ENCODE measurements at places on chromosomes 4 and X.

DNA sequence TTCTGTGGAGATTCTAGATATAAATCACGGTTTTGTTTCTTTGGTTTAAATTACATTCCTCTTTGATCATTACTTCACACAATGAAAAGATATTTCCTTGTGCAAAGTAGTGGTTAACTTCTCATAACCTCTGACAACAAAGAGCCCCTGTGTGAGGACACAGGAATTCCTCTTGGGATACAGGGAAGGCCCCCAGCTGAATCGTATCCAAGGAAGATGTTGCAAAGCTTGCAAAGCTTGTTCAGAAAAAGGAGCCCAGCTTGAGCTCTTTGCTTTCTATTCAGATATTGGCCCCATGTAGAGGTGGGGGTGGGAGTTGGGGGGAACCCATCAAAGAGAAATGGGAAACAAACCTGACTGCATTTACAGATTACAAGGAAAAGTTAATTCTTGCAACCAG lies 145.7 kb downstream of the RELL1 start:
- no peak for DNase-seq

- DNase-seq: no peak
These were observed 371.3 kb upstream of the FSTL5 start for GRCh38 chr4:162535121-162535520.

GRCh38 chr4:87523307-87523706 lies 5.9 kb downstream of the SPARCL1 start:
- no peak for DNase-seq

- DNase-seq: no peak
These were observed 153.1 kb downstream of the AFAP1 start for GRCh38 chr4:7786517-7786916.

DNA sequence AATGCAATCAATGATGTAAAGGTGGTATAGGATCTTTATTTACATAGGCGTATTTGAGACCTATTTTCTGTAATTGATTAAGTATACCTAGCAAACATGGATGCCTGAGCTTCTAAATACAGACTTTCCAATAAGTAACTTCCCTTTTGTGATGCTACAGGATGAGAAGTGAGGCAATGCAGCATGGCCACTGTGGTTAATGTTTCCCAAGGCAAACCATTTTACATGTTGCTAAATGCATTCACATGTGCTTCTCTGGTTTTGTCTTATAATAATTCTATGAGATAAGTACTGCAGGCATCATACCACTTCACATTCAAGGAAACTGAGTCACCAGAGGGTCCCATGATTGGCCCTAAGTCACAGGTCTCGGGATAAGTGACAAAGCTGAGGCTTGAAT lies 35.7 kb upstream of the NKX3-2 start:
- no peak for DNase-seq

DNA sequence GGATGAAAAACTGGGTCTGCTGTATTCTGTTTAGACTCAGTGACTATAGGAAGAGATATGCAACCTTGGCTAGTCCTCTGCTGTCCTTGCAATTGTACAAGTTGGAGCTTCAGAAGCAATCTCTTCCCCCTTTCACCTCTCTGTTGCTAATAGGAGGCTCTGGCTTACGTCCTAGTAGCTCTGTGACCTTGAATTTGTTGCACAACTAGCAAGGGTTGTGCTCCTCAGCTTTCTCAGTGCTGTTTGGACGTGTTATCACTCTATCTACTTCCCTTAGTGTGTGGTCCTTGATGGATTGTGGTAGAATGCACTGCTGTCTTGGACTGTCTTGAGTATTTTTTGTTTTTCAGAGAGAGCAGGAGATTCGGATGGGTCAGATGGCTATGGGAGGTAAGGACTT lies 3.4 kb upstream of the ITGB1BP2 start:
- no peak for DNase-seq

GRCh38 chrX:115892787-115893671 lies 277.5 kb upstream of the AGTR2 start:
- DNase-seq: no peak

DNA sequence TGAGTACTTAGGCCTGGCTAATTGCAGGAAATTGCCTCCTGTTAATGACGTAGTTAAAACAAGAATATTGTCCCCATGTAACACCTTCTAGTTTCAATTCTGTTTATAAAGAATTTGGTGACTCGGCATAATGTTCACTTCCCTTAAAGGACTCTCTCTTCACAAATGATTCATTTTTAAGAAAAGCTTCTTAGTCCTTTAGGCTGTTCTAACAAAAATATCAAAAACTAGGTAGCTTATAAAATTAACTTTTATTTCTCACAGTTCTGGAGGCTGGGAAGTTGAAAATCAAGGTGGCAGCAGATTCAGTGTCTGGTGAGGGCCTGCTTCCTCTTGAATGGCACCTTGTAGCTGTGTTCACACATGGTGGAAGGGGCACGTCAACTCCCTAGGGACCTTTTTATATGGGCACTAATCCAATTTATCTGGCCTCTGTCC lies 23.8 kb downstream of the COL25A1 start:
- DNase-seq: no peak

DNA sequence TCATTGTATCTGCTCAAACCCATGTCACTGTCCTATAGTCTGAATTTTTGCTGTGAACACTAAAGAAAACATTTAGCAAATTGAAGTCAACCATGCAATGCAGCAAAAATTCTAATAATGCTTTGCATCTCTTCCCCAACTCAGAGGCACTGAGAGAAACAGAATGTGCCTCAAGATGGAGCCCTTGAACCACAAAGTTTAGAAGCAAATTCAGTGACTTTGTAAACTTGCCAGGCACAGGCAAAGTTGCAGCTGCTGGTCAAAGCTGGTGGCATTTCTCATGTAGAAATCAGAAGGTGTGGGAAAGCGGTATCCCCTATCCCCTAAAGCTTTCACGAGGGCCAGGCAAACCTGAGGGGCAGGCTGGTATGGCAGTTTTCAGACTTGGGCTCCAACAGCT lies 121.7 kb upstream of the DIPK2B start:
- DNase-seq: no peak

DNA sequence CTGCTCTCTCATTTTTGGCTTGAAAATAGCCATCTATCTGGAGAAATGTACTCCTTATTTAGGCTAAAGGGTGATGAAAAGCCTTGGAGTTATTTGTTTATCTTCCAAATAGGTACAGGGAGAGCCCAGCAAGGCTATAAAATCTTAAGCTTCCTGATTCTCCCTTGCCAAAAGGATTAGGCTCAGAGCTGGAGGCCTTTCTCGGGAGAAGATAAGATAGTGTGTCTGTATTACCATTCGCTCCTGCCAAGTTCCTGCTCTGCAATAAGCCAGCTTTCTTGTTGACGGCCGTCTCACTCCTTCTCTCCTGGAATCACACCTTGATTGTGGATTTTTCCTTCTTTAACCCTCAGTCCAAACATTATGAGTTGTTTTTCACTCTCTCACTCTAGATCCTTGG lies 171.8 kb upstream of the TTC29 start:
- no peak for DNase-seq

DNA sequence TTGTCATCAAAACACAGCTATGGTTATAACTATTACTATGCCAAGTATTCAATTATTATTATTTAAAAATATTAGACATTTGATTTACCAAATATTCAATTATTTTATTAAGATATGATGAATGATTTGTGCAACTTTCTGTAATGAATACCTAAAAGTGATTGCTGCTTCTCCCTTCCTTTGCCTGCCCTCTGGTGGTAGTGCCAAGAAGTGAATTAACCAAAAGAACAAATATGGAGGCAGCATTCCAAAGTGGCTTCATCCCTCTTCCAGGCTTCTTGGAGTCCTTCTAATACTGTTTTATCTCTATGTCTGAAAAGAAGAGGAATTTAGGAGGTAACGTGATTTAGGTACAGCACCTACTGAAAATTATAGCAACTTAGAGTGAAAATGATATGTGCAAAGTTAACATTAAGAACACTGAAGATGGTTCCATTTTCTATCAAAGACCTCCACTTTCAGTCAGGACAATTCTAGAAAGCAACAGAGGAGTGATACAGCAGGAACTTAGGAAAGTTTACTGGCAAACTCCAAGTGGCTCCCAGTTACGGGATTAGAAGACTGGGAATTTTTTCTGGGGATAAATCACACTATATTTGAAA lies 43.0 kb downstream of the ENPEP start:
- no peak for DNase-seq

- no peak for DNase-seq
These were observed 117.1 kb downstream of the FAM53A start for GRCh38 chr4:1566838-1567518.

DNA sequence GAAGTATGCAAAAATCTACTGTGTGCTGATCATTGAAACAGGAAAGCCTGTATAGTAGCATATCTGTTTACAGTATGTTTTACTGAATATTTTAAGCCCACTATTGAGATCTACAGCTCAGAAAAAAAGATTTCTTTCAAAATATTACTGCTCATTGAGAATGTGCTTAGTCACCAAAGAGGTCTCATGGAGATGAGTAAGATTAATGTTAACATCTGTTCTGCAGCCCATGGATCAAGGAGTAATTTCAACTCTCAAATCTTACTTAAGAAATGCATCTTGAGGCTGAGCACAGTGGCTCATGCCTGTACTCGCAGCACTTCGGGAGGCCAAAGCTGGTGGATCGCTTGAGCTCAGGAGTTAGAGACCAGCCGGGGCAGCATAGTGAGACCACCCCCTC lies 3.3 kb downstream of the RNF4 start:
- no peak for DNase-seq

DNA sequence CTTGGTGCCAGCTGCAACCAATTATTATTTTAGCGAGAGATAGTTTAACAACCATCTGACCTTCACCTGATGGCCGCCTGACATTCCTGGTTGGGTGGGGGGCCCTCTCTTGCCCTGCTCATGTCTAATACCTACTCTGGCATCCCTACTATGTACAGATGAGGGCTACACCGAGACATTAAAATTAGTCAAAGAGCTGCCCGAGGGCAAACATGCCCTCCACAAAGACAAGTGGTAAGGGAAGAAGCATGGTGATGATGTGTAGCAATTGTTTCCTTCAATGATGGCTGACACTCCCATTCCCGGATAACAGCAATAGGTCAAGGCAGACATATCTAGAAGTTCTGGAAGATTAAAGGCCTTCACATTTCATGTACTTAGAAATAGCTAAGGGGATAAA lies 49.6 kb downstream of the MAP7D3 start:
- DNase-seq: no peak

GRCh38 chr4:17707671-17708070 lies 73.8 kb downstream of the FAM184B start:
- DNase-seq: no peak

DNA sequence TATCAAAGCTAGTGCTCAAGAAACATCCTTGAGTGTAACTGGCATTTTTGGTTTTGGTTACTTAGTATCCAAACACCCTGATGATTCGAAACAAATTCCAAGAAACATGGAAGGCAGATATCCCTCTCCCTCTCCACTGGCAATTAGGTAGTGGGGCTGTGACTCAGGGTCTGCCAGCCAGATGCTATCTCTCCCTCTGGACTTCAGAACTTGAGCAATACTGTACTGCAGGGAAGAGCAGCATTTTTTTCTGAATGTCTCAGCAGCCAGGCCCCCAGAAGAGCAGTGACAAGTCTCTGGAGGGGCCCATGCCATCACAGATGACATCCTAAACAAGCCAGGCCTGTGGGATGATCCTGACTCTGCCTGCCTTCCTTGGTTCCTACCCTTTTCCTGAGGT lies 37.3 kb upstream of the BCORL1 start:
- DNase-seq: no peak

DNA sequence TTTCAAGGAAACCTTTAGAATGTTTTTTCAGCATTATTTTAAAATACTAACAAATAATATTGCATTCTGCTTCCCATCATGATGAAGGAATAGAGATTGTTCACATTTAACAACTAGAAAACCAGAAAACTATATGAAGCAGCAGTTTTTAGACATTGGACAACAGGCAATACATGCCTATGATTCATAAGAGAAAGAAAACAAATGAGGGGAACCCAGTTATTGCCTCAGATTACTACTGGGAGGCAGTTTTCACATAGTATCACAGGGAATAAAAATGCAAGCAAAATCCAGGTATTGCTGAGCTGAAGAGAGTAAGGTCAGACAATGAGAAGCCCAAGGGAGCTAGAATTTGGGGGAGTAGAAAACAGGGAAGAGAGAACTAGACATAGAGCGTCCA lies 373.6 kb downstream of the MAPK10 start:
- no peak for DNase-seq

DNA sequence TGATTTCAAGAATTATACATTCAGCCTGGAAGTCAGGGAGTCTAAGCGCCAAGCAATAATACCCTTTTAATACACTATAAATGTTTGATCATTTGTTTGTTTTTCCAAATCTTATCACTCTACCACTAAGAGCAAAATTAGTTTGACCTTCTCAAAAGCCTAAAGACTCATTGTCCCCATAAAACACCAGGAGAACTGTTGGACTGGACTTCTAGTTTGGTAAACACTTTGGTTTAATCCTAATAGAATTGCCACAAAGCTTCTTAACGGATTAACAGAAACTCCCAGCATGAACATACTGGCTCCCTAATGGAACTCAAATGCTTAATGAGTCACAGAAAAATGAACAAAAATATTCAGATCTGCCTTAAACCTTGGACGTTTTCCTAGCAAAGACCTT lies 34.9 kb downstream of the SYTL5 start:
- DNase-seq: no peak

DNA sequence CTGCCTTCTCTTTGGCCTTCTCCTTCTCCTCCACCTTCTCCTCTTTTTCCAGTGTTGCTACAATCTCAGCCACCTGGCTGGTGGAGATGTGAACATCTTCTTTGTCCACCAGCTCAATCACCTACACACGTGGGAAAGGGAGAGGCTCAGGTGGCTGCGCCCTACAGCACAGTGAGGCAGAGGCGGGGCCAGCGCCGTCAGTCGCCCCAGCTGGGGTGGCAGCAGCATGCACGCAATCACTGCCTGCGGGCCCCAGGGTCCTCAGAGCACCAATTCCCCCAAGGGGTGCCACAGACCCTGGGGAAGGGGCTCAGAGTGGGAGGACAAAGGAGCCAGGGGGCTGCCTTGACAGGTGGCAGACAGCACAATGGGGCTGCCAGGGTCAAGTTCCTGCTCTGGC lies 21.4 kb downstream of the FGFR3 start:
- no peak for DNase-seq

DNA sequence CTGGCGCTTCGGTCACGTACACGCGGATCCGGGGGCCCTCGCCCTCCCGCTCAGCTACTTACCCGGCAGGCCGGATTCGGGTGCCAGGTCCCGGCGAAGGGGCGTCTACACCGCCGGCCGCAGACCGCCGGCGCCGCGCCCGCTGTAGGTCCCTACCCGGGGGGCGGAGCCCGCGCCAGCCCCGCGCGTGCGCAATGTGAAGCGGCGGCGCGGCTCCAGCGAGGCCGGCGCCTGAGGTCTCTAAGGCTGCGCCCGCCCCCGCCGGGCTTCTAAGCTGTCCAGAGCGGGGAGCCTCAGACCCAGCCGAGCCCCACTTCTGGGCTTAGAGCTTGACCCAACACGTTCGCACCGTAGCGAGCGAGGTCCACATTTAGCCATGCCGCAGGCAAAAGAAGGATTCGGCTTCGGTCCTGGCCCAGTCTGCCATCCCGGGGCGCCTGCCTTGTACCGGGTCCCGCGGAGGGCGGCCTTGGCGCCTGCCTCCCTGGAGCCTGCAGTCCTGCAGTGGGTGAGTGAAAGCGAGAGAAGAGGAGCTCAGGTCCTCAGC lies at the start of gene ZNF518B:
Gene ZNF518B, minus strand, starts transcription at position 172 of the 547 bp plus-strand sequence. CDS start 11,098 bp downstream, outside the sequence.
- DNase-seq: peak; percentile 67

DNA sequence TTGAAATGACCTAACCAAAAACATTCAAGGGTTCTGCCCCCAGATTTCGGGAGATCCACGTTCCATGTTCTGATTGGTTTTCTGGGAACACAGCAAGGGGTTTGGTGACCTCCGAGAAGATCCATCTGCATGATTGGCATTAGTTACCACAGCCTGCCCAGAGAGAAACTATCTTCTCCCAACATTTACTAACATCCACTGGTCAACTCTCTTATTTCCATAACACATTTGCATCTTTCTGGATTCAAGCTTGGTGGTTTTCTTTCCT lies 15.6 kb downstream of the SHOX start:
- no peak for DNase-seq

- DNase-seq: no peak
These were observed 24.3 kb downstream of the CFAP97 start for GRCh38 chr4:185179488-185179887.
